ELR (cell line): ENCODE measurements at places on chromosomes 11 and 22.

GRCh38 chr22:30826670-30827355, 132.1 kb downstream of the OSBP2 start:
- no peak for DNase-seq

DNA sequence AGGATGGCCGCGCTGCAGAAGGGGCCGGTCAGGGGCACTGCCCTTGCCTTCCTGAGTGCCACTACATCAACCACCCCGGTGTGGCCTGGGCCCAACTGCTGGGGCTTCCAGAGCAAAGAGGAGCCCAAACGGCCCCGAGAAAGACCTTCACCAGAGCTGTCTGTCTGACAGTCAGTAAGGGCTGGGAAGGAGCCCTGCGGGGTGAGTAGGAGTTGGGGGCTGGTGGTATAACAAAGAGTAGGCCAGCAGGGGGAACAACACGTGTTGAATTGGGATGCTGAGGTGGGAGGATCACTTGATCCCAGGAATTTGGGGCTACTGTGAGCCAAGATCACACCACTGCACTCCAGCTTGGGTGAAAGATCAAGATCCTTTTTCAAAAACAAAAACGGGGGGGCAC, 3.9 kb downstream of the GSTT4 start:
- DNase-seq: no peak

DNA sequence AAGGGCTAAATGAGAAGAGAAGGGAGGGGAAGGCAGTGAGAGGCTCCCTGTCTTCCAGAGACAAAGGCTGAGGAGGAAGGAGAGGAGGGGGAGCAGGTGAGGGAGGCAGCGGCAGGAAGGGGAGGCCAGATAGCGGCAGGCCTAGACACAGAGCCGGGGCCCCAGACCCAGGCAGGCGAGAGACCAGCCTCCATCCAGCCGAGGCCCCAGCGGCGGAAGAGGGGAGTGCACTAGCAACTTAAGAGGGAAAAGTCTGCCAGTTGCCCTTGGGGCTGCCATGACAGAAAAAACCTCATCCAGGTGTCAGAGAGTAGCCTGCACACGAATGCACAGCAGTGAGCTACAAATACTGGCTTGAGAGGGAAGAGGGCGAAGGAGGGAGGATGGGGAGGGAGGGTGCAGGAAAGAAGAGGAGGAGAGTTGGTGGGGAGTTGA, 46.7 kb downstream of the IGLL1 start:
- DNase-seq: peak; percentile 17

- no peak for DNase-seq
Measured at GRCh38 chr11:1493650-1494244, 7.2 kb upstream of the MOB2 start.

GRCh38 chr11:88709567-88709966, 356.2 kb downstream of the GRM5 start:
- no peak for DNase-seq

DNA sequence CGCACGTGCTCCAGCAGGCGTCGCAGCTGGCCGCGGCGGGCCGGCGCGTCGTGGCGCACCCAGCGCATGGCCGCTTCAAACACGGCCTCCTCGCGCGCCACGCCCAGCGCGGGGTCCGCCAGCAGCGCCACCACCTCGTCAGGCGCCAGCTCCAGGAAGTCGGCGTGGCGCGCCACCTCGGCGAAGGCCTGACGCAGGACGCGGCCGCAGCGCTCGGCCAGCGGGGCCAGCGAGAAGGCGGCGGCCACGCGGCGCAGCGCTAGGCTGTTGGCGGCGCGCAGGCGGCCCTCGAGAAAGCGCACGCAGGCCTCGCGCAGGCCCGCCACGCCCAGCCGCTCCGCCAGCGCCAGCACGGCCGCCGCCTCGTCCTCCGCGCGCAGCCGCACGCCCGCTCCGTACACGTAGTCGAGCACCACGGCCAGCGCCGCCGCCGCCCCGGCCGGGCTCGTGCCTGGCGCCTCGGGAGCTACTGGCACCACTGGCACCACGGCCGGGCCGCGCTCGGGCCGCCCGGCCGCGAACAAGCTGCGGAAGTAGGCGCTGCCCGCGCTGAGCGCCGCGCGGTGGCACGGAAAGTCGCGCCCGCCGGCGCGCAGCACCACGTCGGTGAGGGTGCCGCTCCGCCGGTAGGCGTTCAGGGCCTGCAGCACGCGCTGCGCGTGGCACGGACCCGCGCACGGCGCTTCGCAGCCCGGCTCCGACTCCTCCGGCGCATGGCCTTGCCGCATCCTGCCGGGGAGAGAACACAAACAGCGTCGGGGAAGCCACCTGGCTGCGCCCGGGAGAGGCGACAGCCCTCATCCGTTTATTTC, 2.9 kb downstream of the KLHL35 start:
- peak; percentile 52 for DNase-seq
